ENCODE measurements at places on chromosomes 3 and 15.

DNA sequence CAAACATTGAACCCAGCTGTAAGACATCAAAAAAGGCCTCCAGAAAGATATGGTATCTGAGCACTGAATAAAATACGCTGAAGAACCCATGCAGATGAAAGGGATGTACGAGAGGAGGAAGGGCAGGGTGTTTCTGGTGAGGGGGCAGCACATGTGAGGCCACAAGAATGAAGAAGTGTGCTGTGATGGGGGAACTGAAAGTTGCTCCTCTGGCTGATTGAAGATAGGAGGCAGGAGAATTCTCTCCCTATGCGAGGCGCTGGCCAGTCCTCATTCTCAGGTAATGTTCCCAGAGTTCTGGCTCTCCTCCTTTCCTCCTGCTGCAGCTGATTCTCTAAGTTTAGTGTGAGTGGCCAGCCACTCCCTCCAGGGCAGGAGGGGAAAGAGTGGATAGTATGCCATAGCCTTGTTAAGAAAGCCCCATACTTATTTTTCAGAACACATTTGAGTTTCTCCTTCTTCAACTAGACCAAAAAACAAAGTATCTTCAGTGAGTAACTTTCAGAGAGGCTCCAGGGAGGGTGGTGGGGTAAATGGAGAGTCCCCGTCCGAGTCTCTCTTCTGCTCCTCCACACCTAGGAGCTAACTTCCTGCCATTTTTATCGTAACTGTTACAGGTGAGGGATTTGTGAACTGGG lies 26.9 kb upstream of the MYO1E start:
- no peak for DNase-seq

GRCh38 chr15:83077491-83078230 lies 10.6 kb upstream of the BTBD1 start:
- DNase-seq = no peak

DNA sequence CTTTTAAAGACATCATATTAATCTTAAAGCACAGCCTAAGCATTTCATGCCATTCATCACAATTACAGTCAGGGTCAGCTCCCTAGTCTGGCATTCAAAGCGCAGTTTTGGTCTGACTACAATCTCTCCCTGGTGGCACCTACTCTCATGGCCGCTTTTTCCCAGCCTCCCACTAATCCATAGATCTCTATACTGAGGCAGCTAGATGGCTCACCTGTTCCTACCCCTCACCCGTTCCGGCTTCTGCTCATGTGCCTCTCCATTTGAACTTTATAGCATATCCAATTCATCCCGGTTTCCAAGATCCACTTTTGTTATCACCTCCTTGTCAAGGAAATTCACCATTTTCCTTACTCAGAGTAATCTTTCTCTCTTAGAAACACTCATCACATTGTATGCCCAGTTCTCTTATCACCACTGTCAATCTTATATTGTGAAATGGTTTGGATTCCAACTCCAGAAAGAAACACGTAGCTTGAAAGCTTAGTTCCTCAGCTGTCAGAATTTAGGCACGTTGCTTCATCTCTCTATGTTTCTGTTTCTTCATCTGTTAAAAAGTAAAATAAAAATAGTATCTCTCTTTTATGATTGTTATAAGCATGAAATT lies 220.0 kb upstream of the UBE2E2 start:
- DNase-seq = no peak

- DNase-seq = no peak
These were observed 400.0 kb downstream of the ROBO1 start for GRCh38 chr3:79367803-79368202.

DNA sequence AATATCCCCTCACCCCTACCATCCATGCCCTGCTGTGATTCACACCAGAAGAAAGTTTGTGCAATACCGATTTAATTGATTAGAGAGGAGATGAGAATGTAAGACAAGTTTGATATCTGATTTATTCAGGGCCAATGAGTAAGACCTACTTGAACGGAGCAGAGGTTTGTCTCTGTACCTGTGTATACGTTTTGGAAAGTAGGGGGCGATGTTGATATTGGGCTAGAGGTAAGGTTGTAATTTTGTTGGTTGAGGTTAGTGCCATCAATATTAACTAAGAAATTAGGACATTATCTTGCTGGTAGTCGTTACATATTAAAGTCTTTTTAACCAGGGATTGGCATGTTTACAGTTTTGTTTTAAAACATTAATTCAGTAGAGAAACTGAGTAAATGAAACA lies 20.5 kb downstream of the EAF2 start:
- no peak for DNase-seq

DNA sequence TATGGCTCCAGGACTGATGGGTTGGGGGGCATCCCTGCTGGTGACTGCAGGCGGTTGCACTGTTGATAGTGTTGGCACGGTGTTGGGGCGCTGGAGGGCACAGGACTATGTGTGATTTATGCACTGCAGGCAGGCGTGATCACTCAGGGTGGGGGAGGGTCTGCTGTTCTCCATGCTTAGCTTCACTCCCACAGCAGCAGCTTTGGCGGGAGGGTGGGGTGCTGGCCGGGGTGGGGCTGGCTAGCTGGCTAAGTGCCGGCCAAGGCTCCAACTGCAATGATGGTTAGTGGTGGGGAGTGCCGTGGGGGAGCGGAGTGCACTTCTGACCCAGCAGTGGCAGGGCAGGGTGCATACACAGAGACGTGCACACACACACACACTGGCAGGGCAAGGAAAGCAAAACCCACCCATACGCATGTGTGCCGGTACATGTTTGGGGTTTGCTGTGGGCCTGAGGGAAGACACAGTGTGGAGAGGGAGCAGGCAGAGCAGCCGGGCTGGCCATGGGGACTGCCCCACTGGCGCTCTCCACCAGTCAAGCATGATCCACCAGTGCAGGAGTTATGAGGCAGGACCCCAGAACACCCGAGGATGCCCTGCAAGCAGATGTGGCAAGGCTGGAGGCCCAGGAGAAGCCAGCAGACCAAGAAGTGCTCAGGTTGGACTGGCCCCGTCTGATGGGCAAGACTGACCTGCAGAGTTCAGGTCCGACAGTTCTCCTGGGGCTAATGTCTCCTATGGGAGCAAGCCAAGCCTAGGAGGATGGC lies 16.5 kb upstream of the FGF7 start:
- DNase-seq = no peak

GRCh38 chr15:63020759-63021430 lies 21.7 kb upstream of the TPM1 start:
- DNase-seq = no peak

DNA sequence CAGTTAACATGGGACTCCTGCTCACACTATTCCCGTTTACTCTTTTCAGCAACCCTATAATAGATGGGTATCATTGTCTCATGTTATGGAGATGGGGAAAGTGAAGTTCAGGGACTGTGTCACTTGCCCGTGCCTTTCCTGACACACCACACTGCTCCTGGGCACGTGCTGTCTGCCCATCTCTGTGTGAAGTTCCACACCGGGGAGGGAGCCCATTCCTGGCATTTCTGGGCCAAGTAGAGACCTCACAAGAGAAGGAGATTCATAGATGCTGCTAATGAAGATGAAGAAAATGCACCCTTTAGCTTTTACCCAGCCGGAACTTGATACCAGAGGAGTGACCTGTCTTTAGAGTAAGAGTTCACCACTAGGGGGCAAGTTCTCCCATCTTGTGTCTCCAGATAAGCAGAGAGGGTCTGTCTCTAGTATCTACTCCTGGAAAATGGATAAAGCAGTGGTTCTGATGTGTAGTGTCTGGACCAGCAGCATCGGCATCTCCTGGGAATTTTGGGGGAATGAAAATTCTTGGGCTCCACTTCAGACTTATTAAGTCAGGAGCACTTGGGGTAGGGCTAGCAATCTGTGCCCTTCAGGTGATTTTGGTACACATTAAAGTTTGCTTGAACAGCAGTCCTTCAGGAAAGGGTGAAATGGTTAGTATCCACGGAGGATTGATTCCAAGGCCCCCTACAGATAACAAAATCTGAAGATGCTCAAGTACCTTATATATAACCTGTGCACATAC lies 2.0 kb upstream of the TOPBP1 start:
- no peak for DNase-seq

All from activated T-cell treated with anti-CD3 and anti-CD28 coated beads for 1 hour (primary cell).